NCI-H1092 (cell line): ENCODE measurements at places on chromosomes 2 and 18.

- no peak for DNase-seq
These were observed 104.6 kb upstream of the EML6 start for GRCh38 chr2:54618646-54619565.

GRCh38 chr18:9619990-9620389 lies 5.6 kb upstream of the PPP4R1 start:
- no peak for DNase-seq

DNA sequence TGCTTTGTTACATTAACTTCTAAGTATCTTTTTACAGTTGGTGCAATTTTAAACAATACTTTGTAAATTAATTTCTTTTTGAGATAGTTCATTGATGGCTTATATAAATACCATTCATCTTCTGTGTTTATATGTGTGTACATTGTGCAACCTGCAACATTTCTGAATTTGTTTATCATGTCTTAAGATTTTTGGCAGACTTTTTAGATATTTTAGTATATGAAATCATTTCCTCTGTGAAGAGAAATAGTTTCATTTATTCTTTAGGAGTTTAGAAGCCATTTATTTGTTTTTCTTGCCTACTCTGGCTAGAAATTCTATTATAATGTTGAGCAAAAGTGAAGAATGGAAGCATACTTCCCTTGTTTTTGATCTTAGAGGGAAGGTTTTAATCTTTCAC lies 337.8 kb upstream of the DSEL start:
- no peak for DNase-seq

DNA sequence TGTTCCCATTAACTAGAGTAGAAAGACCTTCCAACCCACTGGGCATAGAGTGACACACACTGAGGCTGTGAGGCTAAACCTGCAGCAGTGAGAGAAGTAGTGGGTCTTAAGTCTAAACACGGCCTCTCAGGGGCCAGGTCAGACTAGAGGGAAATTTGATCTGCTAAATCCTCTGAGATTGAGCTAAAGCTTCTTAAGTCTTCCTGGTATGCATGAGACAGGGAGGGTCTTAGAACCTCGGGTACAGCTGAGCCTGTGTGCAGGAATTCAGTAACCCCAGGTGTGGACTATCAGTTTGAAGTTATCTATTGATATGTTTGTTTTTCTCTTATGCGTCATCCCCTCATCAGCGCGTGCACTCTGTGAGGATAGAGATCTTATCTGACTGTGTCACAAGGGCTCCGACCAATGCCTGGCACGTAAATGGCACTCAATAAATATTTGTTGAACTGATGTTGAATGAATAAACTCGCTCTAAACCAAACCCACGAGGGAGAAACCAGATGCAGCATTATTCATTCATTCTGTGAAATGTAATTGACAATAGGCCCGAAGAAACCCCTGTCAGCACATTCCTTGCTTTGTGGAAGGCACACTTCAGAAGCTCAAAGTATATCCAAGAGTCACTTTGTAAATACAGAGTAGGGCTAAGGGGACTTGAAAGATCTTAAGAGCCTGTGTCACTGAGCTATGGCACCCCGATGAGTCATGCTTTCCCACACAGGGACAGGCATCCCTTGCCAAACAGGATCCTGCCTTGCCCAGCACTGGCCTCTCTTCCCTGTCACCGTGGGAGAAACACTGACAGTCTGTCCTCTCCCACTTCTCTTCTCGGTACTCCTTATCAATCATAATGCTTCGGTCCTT lies 21.7 kb upstream of the RAB10 start:
- no peak for DNase-seq

GRCh38 chr2:71864085-71864484 lies 283.6 kb downstream of the CYP26B1 start:
- no peak for DNase-seq

GRCh38 chr2:51065276-51065675 lies 33.3 kb upstream of the NRXN1 start:
- no peak for DNase-seq

- peak; percentile 34 for DNase-seq
These were observed 23.8 kb downstream of the NABP1 start for GRCh38 chr2:191701696-191702095.

GRCh38 chr2:44459739-44460138 lies 98.0 kb downstream of the CAMKMT start:
- no peak for DNase-seq

GRCh38 chr2:172667581-172668325 lies 67.9 kb upstream of the RAPGEF4 start:
- no peak for DNase-seq

- no peak for DNase-seq
These were observed 57.6 kb downstream of the DOCK10 start for GRCh38 chr2:224984637-224985036.

DNA sequence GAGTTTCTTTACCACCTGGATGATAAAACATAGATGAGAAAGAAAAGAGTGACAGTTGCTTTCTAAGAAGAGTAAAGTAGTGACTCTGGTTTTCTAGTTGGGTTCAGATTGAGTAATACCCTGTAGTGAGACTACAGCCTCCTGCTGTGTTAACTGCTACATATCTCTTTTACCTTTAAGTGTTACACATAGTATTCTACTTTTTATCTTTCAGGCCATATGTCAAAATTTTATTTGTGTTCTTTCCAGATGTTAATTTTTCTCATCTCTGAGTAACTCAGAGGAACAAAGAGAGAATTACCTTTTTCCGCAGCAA lies 348.2 kb downstream of the CTNNA2 start:
- DNase-seq, result no peak

- DNase-seq, result peak; percentile 21
These were observed 582.8 kb downstream of the ZEB2 start for GRCh38 chr2:143936848-143937722.
